RPMI7951 (cell line): ENCODE measurements at places on chromosomes 2 and 18. TPM values are rescaled to one million over a fixed set of nuclear protein-coding genes. Genes with fewer than 3 reads are reported as not detected.

TSPYL6 gene
- not detected in 2 replicates for total RNA-seq

CPO gene
- total RNA-seq, result not detected in 2 replicates

GPBAR1 gene
- 0.12 TPM in 1 of 2 replicates, not detected in the other for total RNA-seq

MERTK gene
- total RNA-seq, result 0.10 TPM in 1 of 2 replicates, not detected in the other

OXER1 gene
- not detected in 2 replicates for total RNA-seq

CPLX4 gene
- not detected in 2 replicates for total RNA-seq

STRN gene
- total RNA-seq, result 15.4 and 18.7 TPM in 2 replicates

CHRNG gene
- not detected in 2 replicates for total RNA-seq
